ENCODE measurements at places on chromosomes 1 and 21. TPM values are rescaled to one million over a fixed set of nuclear protein-coding genes. Genes with fewer than 3 reads are reported as not detected.

Gene GUCA2B
- not detected for total RNA-seq

Gene DNASE2B
- total RNA-seq: not detected

Gene PEX14
- total RNA-seq: 22.6 TPM

DNA sequence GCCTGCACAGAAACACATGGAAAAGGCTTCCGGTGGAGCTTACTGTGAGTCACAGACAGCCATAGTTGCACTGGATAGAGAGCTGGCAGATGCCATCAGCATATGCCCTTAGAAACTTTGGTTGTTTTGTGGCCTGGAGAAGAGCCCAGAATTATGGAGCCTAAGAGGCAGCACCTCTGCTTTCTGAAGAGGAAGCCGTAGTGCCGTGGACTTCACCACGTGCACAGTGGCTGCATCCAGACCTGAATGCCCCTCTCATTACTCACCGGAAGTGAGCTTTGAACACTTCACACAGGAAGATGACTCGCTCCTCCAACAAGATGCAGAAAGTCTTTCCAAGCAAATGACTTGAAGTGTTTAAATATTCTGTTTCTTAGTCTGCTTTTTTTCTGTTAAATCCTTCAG is 28.4 kb downstream of the JUN start:
- no peaks in the 10 kb centered on the region for H3K36me3 ChIP-seq
- H3K4me1 ChIP-seq: peaks cover 15% of the 10 kb centered on the region
- no peaks in the 10 kb centered on the region for H3K27me3 ChIP-seq
- DNase-seq: no peak

DNA sequence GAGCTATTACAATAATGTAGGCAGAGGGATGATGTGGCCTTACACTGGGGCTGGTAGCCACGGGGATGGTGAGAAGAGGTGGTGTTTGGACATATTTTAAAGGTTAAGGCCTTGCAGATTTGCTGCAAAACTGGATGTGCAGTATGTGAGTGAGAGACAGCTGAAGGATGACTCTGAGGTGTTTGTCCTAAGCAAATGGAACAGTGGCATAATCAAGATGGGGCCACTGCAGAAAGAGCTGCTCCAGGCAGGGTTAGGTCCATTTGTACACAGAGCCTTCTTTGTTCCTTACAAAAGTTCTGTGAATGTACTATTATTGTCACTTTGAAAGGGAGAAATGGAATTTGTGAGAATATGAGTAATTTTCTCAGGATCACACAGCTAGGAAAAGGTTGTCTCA is 220.4 kb upstream of the ZP4 start:
- no peak overlapping the region for H3K4me3 ChIP-seq
- no peak overlapping the region for H3K27ac ChIP-seq
- DNase-seq: no peak

GRCh38 chr1:172733815-172734214 is 74.9 kb downstream of the FASLG start:
- H3K27ac ChIP-seq: no peak overlapping the region
- no peaks in the 10 kb centered on the region for H3K36me3 ChIP-seq
- H3K4me1 ChIP-seq: no peaks in the 10 kb centered on the region
- DNase-seq: no peak
- no peak overlapping the region for H3K4me3 ChIP-seq

DNA sequence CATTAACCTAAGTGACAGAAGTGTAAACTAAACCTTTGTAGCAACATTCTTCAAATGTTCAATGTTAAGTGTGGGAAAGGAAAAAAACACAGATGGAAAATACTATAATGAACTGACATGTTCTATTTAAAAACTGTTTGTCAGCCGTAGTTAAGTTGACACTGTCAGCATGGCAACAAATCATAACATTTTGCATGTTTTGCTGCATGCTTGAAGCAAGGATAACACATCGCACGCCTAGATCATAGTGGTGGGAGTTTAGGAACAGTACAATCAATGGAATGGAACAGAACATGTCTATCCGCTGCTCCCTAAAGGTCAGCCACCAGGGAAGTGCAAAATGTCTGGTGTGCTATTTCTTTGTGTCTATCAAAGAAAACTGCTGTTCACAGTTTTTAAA is 62.5 kb upstream of the ESRRG start:
- peak overlapping the region; percentile 33 for H3K4me3 ChIP-seq
- H3K36me3 ChIP-seq: no peaks in the 10 kb centered on the region
- H3K27me3 ChIP-seq: no peaks in the 10 kb centered on the region
- H3K27ac ChIP-seq: peak overlapping the region; percentile 77

DNA sequence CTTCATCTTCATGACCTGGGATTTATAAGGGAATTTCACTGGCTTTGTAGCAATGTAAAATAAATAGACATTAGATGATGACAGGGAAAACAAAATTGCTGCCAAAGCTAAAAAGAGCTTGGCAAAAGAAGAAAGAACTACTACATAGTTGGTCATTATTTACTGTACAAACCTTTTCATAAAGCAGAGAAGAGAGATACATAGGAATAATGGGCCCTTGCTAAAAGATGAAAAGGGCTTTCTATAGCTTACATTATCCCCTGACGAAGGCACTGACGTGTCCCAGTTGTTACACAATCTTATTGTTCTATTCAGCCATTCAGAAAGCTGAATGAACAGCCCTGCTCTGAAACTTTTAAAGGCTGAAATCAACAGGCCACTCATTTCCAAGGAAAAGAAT is 57.1 kb downstream of the ZC3H11B start:
- H3K27ac ChIP-seq: peak overlapping the region; percentile 33
- peaks cover 4% of the 10 kb centered on the region for H3K4me1 ChIP-seq
- no peaks in the 10 kb centered on the region for H3K36me3 ChIP-seq
- no peak overlapping the region for H3K4me3 ChIP-seq
- H3K27me3 ChIP-seq: no peaks in the 10 kb centered on the region

- peak overlapping the region; percentile 47 for H3K27ac ChIP-seq
- H3K4me1 ChIP-seq: peaks cover 3% of the 10 kb centered on the region
- H3K4me3 ChIP-seq: no peak overlapping the region
- DNase-seq: no peak
Observed at GRCh38 chr1:32981003-32981901, 16.6 kb upstream of the RNF19B start.

DNA sequence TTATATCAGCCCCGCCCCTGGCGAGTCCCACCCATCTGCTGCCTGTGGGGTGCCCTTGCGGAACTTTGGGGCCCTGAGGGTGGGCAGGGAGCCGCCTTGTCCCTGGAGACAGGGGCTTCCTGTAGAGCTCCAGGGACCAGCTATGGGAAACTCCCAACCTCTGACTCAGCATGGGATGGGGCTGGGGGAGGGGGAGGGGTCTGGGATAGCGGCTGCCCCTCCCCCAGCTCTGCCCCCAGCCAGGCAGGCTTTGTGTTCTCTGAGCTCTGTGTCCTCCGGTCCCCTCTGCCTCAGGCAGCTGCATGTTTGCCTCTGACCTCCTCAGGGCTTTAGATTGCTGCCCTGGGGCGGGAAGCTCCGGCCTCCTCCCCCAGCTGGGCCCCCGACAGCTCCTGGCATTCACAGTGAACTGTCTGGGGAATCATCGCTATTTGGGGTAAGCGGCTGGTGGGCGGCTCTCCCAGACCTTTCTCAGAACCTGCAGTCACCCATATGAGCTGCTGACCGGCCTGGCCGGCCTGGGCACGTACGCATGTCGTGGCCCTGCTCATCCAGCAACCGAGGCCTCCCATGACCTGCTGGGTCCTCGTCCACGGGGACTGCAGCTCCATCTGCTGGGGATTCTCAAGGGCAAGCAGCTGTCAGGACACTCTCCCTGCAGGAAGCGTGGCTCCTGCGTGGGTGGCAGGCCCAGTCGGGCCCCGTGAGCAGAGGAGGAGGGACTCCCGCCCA is 17.1 kb downstream of the ARHGEF16 start:
- DNase-seq: no peak
- peaks cover 13% of the 10 kb centered on the region for H3K4me1 ChIP-seq
- no peak overlapping the region for H3K4me3 ChIP-seq

- peaks cover 6% of the 10 kb centered on the region for H3K4me1 ChIP-seq
- no peaks in the 10 kb centered on the region for H3K36me3 ChIP-seq
- DNase-seq: no peak
Observed at GRCh38 chr1:74504933-74505512, 7.4 kb downstream of the LRRC53 start.

Data from esophagus muscularis mucosa (tissue), 4 donors.